ENCODE measurements at places on chromosomes 2 and 18. TPM values are rescaled to one million over a fixed set of nuclear protein-coding genes. Genes with fewer than 3 reads are reported as not detected.

WDR43 gene
- total RNA-seq: 34.4 TPM

ERMN gene
- 0.06 TPM for total RNA-seq

DNA sequence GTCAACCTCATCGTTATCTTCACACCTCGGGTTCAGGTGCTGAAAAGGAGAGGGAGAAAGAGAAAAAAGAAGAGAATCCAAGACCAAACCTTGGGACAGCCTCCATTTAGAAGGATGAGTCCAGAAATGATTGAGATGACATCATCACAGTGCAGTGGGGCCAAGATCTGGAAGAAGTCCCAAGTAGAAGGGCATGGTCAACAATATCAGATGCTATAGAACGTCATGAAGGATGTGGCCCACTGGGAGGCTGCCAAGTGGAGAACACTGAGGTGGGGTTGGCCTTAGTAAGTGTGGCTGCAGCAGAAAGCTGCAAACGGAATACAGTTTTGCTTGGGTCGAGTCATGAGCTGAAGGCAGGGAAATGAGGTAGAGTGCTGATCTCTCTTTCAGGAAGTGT, 91.1 kb upstream of the FZD7 start:
- DNase-seq: no peak

DNA sequence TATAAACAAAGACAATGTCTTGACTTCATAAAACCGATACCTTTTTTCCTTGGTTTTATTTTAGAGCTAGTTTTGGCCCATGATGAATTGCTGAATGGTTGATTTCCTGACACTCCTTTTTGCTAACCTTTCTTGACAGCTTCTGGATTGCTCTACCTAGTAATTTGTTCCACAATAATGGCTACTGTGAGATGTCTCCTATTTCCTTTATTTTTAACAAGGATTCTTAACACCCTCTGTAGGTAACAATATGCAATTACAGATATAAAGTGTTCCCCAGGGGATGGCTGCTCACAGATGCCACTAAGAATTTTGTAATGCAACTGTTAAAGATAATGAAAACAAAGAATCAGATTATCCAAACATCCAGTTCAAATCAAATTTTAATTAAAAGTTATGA, 100.8 kb upstream of the ATP5MC3 start:
- DNase-seq: no peak

DNA sequence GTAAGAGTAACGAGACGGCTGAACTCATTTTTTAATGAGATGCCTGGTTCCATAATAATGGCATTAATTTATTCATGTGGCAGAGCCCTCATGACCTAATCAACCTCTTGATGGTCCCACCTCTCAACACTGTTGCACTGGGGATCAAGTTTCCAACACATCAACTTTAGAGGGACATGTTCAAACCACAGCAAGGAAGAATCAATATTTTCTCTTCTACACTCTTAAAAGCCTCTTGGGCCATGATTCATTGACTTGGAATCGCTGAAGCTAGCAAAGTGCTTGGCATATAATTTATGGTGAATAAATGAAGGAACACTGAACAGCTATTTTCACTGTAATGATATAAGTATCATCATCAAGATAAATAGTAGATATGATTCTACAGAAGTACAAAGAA, 333.0 kb downstream of the TNS1 start:
- DNase-seq: no peak

DNA sequence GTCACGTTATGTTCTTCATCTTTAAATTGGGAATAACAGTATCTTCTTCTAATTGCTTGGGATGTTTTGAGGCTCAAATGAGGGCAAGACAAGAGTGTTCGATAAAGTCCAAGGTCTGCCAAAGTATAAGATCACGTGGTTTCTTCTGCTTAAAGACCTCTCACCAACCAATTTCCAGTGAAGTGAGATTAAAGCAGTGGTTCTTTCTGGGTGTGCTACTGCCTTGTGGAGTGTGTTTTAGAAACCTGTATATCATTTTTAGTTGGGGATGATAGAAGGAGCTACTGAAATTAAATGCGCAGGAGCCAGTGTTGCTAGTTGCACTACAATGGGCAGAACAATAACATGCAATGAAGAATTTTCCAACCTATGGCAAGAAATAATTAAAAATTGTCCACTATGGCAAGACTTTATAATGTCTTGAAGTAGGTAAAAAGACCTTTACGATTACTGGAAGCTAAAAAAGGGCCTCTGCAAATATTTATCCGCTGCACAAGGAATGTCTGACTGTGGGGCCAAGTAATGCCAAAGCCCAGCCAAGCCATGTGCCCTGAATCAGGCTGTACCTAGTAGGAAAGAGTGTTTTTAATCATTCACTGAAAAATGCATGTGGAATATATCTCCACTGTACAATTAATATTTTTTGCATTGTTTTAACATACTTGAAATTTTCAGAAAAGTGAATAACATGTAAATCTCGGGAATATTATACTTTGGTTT, 244.5 kb upstream of the REG3G start:
- DNase-seq: no peak

DNA sequence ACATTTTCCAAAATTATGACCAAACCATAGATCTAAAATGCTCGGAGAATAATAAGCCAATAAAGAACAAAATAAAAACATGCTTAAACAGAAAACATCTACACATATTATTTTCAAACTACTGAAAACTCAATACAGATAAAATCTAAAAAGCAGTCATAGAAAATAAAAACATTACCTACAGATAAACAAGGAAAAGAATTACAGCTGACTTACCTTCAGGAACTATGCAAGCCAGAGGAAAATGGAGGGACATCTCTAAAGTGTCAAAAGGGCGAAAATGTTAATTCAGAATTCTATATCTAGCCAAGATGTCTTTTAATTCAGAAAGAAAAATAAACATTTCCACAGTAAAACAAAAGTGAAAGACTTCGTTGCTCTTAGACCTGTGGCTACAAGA, 112.9 kb upstream of the GYPC start:
- DNase-seq: no peak

DNA sequence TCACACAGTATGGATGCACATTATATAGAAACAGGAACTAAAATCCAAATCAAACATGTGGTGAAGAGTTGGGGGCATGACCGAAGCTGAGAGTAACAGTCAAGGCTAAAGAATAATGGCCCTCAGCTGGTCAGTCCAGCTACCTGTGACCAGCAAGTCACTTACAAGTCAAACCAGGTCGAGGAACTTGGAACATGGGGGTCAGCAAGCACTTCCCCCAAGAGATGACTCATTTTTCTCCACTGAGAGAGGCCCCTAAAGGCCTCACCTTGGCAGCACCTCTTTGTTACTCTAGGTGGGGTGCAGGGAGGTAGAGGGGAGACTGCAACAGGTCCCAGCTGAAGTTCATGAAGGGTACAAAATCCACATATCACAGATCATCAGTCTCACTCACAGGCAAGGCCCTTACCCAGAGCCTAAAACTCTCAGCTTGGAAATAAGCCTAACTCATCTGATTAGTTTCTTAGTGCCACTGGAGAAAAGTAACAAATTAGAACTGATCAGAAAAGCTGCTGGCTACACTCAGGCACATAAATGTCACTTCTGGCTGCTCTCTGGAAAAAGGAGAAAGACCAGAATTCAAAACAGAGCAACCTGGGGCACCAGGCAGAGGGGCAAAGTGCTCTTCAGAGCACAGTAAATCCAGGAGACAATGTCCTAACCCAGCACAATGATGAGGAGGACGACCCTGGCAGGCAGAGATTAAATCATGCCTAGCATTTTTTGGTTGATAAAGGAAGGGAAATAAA, 4.0 kb downstream of the SDC1 start:
- no peak for DNase-seq

DNA sequence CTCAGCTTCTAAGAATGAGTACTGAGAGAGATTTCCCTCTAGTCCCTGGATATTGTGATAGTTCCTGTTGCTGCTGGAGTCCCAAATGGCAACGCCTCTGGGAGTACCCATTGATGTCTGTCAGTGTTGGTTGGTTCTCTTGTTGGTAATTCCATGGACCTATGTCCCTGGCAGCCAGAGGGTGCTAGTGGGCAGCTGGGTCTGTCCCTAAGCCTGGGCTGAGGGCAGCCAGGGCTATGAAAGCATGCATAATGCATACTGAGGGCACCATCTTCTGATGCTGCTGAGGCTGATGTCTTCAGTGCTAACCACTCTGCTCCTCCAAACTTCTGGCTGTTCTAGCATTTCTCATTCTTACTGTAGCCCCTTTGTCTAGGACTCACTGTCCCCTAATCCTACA, 35.9 kb downstream of the NABP1 start:
- no peak for DNase-seq

GRCh38 chr2:169143998-169144397, 74.6 kb downstream of the DHRS9 start:
- no peak for DNase-seq

- DNase-seq: no peak
These were observed 56.5 kb downstream of the ANKRD12 start for GRCh38 chr18:9193031-9193430.

DNA sequence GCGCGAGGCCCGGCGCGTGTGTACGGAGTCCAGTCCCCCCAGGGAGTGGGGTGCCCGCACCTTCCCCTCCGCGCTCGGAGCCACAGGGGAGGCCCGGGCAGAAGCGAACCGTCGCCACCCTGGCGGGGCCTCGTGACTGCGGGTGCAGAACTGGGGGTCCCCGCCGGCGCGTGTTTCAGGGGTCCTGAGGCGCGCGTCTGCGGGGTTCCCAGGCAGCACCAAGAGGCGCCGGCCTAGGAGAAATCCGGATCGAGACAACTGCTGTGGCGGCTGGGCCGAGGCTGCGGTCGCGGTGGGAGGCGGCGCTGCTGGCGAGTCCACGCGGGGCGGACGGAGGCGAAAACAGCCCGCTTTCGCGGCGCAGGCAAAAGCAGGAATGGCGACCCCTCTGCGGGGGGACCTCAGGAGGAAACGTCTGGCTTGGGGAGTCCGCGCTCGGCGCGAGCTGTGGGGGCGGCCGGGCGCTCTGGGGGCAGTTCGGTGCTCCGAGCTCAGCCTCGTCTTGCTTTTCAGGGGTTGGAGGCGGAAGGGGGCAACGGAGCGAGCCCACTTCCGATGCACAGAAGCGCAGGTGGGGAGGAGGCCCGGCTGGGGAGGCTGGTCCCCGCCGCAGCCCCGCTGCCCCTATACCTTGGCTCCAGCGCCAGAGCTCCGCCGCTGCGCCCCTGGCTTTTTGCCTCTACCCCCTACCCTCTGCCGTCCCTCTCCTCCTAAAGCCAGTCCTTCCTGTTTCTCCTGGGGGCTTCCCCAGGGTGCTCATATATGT, 81.5 kb upstream of the LDLRAD4 start:
- peak; percentile 50 for DNase-seq

DNA sequence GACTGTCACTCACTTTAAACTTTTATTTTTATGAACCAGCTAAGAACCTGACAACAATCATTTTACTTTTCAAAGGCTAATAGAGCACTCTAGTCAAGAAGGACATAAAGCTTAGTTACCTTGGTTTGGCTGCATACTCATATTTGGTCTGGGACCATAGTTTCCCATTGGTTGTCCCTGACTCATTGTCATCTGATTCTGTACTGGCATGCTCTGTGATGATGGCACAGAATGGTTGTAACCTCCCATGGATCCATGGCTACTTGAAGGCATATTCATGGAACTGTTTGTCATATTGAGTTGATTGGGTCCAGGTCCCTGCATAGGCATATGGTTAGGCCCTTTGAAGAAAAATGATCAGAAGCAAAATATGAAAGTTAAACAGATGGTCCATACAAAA, 37.9 kb downstream of the SS18 start:
- DNase-seq: no peak
